Muscle of leg (tissue), 16 donors: ENCODE measurements at places on chromosomes 7 and 10.

- no peak for DNase-seq
Observed at GRCh38 chr10:70364772-70365091, 17.7 kb downstream of the LRRC20 start.

DNA sequence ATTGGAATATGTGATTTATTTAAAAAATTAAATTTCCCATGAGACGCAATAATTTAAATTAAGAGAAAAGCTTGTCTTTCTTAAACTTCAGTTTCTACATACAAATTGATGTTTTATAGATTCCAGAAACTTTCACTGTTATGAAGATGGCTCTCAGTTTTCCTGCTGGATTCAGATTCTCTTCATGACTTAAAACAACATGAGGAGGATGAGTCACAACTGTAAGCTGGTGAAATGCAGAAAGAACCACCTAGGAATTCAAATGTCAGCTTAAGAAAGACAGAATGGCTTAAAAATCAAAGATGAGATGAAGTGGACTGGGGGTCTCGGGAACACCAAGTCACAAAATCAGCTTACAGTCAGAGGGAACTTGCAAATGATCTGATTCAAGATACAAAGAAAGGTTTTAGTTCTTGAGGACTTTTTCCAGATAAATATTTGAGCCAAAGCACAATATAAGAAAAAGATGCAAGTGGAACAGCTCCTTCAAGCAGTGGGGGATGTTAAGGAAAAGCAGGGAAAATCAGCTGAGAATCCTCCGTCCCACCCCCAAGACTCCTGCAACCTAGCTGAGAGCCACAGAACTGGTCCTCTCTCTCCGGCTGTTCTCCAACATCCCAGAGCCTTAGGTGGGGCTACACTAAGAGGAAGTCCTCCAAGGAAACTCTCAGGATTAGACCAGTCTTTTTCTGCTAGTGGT, 279.8 kb downstream of the KCNMA1 start:
- DNase-seq = no peak

DNA sequence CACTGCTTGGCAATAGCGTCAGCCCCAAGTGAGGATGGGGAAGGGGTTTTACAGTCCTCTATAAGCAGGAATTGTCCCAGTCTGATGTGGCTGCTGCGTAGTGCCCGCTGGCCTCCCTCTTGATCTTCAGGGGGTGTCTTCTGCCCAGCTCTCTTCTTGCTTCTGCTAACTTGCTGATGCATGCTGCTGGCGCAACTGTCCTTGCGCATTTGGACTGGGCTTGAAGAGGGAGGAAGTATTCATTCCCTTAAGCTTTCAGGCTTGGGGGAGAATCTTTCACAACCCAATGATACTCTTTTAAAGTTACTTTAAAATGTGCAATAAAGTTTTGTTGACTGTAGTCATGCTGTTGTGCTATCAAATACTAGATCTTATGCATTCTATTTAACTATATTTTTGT, 10.3 kb downstream of the GALNT11 start:
- DNase-seq = no peak

- DNase-seq = no peak
Observed at GRCh38 chr10:49025347-49025983, 85.8 kb upstream of the LRRC18 start.

- no peak for DNase-seq
Observed at GRCh38 chr7:8785081-8785480, 351.7 kb downstream of the NXPH1 start.

DNA sequence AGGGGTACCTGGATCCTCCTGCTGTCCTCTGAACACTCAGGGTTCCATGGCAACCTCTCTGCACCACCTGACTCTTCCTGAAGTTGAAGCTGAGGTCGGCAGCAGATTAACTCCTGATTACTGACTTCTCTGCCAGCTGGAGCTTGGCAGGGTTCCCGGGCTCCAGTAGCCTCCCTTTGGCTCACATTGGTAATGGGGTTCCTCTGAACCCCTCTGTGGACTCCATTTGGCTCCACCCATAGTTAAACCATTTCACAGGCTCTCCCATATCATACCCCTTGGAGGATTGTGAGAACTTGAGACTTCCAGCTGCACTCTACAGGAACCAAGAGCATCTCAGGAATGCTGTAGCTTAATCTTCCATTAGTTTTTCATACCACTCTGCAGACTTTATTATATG, 292.5 kb downstream of the HDAC9 start:
- peak; percentile 22 for DNase-seq

DNA sequence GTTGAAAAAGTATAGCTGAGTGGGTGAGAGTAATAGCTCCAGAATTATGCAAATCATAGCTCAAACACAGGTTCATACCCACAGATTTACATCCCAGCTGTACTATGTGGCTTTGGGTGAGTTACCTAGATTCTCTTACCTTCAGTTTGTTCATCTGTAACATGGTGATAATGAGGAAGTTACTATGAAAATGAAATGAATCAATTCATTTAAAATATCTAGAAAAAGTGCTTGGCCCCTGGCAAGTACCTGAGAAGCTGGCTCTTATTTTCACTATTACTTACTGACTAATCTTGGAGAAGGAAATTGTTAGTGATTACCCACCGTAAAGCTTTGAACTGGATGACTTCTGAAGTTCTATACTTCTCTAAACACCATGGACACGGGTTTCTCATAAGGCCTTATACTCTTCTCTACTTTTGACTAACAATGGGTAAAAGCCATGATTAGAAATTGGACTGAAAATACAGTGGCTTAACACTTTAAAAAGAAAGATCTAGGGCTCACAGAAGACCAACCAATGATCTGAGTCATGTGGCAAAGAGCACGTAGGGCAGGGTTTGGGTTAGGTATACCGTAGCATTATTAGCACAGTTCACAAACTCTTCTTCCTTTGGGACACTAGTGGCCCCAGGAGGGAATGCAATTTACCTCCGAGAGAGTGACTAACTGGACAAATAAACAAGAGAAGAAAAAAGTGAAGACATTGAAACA, 149.2 kb downstream of the PLPP4 start:
- no peak for DNase-seq

- no peak for DNase-seq
Observed at GRCh38 chr7:158662610-158663427, 41.8 kb downstream of the NCAPG2 start.

DNA sequence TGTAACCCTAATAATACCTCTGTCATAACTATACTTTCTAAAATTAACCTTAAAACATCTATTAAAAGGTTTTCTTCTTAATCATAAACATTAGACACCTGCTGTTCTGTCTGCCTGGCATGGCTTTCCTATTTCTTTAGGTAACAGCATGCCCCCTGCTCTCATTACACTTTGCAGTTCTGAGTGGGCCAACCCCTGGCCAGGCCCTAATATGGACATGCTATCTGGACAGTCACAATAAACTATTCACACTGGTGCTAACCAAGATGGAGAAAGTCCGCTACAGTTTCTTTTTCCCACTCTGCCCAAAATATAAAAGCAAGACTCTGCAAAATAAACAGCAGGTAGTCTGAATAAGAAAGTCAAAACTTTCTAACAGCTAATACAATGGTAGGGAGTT, 84.0 kb downstream of the ELAPOR2 start:
- no peak for DNase-seq

- no peak for DNase-seq
Observed at GRCh38 chr10:121405549-121405948, 192.7 kb downstream of the FGFR2 start.

DNA sequence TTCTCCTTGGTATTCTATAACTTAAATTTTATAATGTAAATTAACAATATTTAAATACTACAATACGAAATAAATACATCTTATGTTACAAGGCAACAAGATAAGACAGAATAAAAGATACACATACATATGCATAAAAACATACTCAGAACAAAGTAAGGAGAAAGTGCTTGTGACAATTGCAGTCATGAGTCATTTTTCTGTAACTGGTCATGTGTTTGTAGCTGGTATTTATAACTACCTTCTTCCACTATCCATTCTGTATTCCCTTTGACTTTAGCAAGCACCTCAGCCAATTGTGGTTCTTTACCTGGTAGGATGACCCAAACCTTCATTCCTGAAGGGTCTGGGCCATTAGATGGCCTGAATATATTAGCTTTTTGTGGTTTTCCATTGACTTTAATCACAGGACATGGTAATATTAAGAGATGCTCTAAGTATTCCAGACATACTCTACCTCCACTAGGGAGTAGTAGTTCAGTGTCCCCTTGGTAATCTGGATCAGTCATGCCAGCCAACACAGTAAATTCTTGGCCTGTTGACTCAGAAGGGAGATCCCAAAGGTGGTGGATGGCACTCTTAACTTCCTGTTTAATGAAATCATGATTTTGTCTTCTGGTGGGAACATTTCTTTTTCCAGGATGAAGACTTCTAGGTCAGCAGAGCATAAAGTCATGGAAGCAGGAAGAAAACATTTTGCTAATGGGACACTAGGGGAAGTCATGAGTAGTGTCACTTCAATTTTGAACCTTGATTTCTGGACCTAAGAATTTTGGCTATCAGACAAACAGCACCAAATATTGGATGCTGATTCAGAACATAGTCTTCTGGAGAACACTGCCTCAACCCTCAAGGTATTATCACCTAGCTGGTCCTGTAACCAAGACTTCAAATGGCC, 733.7 kb upstream of the IGFBP3 start:
- no peak for DNase-seq

GRCh38 chr7:139860090-139860775, 31.2 kb downstream of the TBXAS1 start:
- peak; percentile 49 for DNase-seq

- no peak for DNase-seq
Observed at GRCh38 chr7:36792421-36792820, 68.1 kb upstream of the AOAH start.

DNA sequence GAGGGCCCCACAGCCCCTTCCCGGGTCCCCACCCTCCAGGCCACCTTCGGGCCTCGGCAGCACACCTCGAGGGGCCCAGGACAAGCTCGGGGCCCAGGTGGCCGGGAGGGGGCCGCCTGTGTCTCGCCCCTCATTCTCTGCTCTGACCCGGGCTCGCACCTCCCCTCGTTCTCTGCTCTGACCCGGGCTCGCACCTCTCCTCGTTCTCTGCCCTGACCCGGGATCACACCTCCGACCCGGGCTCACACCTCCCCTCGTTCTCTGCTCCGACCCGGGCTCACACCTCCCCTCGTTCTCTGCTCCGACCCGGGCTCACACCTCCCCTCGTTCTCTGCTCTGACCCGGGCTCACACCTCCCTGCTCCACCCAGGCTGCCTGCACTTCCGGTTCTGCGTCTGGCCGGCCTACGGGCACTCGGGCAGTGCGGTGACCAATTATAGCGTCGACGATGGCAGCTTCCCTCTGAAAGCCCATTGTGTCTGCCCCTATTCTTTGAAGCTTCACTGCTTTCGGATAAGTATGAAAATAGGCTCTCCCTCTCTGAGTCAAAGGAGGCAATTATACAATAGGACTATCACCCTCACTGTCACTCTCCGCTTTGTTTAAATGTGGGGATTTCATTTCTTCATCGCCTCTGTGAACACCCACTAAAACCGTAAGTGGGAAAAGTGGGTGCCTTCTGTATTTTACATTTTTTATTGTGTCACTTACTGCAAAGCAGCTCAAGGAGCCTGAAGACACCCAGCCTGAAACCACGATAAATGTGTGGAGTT, 457.4 kb downstream of the DNAJB6 start:
- DNase-seq = no peak

DNA sequence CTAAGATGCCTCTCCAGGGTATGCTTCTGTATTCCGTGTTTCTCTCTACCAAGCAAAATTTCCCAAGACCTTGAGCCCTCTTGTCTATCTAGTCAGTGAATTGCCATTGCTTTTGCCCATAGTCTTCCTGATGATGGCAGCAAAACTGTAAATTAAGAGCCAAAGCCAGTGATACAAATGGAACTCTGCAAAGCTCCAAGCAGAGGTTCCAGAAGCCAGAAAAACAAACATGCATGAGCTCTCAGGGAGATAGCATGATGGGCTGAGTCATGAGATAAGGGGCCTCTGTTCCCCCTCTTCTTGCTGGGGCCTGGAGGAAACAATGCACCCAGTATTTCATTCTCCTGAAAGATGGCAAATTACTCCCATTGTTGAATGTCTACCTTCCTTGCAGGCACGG, 24.7 kb downstream of the LSMEM1 start:
- no peak for DNase-seq

DNA sequence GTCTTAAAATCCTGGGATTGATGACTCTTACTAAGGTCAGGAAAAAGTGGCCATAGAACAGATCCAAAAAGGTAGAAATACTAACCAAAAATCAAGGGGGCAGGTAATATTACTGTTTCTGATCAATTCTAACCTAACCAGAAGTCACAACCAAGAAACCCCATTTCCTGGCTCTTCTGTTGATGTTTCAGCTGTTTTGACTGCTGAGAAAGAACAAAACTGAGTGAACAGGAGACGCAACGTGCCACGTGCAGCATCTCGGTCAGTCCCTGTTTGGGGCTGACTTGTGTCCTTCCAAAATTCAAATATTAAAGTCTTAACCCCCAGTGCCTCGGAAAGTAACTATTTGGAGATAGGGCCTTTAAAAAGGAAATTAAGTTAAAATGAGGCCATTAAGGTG, 56.8 kb downstream of the JAZF1 start:
- no peak for DNase-seq

DNA sequence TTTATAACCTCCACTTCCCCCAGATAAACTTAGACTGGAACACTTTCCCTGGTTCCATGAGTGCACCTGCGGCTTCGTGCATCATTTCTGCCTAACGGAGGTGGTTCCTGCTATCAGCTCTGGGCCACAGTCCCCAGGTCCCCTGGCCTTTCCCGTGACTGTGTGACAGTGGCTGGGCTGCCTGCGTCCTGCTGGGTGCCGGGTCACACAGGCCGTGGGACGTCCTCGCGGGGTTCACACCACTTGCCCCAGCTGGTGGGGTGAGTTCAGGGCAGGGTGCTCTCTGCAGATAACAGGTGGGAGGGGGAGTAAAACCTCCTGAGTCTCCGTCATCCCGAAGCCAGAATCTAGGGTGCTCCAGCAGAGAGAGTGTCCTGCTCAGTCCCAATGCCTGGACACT, 58.7 kb upstream of the CFAP46 start:
- DNase-seq = no peak

GRCh38 chr10:10432296-10433035, 585.2 kb upstream of the CELF2 start:
- peak; percentile 79 for DNase-seq

- peak; percentile 50 for DNase-seq
Observed at GRCh38 chr7:88003581-88003980, 69.5 kb downstream of the ADAM22 start.

- no peak for DNase-seq
Observed at GRCh38 chr7:39516498-39516897, 49.7 kb upstream of the YAE1 start.

DNA sequence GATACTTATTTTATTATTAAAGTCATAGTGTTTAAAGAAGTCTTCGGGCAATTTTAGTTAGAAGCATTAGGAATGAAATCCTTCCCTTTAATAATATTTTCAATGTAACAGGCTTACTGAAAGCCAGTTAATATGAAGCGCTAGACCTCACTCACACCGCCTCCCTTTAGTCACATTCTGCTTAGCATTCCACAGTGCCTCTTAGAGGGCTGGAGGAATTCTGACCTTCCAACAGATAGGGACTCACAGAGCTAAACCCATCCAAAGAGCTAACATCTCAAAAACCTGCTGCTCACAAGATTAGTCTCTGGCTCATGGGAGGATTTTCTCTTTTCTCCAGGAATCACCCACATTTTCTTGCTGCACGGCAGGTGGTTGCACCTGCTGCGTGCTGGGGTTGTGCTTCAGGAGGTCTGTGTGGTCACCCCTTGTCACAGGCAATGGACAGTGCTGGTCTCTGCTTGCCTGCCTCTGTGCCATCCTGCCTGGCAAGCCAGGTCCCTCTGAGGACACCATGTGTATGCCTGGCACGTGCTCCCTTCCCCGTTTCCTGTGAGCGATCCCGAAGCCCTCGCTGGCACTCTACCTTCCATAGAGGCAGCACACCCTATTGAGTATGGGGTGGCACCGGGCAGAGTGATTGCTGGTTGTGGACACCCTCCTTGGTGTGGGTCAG, 91.8 kb downstream of the KLF6 start:
- no peak for DNase-seq

GRCh38 chr7:94386416-94386815, 8.3 kb upstream of the COL1A2 start:
- DNase-seq = no peak
